ENCODE measurements at places on chromosomes 1 and 21.

GRCh38 chr1:220970311-220970710 lies 91.1 kb downstream of the HLX start:
- DNase-seq, result no peak

DNA sequence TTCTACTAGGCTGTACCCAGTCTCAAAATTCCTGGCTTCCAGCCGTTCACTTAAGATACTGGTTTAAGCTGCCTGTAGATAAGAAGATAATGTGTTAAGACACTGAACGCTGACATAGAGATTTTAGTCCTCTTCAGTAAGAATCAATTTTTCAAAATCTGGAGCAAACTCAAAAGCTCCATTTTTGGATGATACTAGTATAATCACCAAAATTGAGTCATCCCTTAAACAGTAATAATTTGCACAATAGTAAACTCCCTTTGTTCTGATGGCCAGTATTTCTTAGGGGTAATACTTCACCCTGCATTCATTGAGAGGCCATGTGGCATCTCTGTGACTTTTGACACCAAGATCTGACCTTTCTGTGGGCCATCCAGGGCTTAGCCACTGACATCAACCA lies 299.8 kb upstream of the USP25 start:
- no peak for DNase-seq

DNA sequence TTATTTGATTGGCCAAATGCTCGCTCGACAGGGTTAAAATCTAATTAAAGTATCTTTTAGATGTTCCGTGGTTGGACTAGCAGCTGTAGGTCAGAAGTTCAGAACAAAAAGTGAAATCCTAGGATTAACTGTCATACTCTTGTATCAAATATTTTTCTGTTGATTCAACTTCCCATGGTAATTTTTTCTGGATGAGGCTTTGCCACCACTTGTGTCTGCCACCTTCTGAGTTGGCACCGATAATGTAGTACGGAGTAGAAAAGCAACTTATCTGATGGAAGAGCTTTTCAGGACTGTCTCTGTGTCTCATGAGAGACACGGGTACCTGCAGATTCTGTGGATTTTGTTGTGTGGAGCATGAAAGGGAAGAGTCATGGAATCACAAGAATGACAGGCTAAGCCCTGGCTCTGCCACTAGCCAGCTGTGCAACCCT lies 44.6 kb upstream of the CNN3 start:
- no peak for DNase-seq

DNA sequence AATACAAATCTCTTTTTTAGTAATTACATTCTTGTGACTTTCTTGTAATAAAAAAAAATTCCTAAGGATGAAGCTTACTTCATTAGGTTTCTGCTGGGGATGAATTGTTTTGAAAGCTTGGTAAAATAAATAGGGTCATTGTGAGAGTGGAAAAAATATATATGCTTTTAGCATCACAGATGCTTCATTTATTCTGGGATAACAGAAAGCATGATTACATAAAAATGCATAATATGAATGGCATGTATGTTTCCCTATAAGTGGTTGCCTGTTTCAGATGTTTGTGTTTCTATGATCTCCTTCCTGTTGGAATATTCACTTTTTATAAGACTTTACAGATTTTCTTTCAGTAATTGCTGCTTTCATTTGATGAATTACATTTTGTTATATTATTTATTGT lies 42.3 kb downstream of the HMCN1 start:
- DNase-seq, result no peak

DNA sequence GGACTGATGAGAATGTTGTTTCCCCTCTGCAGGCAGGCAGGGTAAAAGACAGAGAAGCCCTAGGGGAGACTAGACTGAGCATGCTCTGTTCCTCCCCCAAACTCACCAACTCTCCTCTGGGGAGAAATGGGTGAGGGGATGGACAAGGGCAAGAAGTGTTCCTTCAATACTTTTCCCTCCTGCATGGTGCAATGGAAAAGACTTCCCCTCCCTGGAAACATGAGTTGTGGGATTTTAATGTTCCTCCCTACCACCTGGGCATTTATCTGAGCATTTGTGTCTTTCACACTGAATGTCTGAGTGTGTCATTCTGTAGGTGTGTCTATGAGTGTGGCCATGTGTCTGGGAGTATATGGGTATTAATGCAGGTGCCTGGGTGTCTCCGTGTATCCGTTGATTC lies 275.7 kb downstream of the C1orf94 start:
- no peak for DNase-seq

- DNase-seq, result peak; percentile 8
These were observed 130.5 kb downstream of the RHOU start for GRCh38 chr1:228865627-228866330.

- no peak for DNase-seq
These were observed 31.4 kb downstream of the RABGAP1L start for GRCh38 chr1:174190691-174191199.

DNA sequence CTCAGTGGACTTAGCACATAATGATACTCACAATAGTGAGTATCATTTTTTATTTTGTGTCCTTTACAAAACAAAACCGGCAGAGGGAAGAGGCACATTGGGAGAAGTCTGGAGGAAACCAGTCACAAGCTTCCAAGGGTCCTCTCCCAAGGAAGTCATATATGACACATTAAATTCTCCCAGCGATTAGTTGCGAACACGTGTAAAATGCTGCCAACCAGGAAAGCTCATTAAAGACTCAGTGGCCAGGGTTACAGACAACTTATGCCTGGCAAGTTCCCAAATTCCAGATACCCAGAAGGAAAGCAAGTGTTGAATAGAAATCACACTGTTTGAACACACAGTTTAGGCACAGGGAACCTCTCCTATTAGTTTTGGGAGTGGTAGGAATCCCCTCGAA lies 52.5 kb downstream of the TTC13 start:
- no peak for DNase-seq

DNA sequence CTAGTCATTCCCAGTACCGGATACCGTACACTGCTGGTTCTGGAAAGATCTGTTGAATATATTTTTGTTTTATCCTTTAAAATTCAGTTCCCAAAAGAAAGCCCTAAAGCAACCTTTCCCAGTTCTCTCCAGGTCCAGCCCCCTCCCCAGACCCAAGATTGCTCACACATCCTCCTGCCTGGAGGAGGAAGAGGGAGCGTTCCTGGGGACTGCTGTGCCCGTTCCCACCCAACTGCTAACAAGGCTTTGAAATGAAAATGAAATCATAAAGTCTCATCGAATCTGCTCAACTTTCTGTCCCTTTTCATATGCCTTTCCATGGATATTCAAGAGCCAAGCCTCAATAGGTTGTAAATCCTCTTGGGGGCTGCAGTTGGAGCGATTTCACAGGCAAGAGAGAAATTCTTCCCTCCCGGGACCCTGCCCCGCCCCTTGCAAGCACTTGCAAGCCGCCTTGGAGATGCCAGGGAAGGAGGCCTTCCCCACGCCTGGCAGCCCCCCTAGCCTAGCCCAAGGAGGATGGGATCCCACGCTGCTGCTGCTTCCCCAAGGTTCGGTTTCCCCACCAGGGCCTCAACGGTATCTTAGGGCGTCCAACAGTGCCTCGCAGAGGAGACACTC lies 113.2 kb upstream of the CACHD1 start:
- DNase-seq, result no peak

- DNase-seq, result no peak
These were observed 207.2 kb downstream of the ZC3H11B start for GRCh38 chr1:219405531-219406331.

DNA sequence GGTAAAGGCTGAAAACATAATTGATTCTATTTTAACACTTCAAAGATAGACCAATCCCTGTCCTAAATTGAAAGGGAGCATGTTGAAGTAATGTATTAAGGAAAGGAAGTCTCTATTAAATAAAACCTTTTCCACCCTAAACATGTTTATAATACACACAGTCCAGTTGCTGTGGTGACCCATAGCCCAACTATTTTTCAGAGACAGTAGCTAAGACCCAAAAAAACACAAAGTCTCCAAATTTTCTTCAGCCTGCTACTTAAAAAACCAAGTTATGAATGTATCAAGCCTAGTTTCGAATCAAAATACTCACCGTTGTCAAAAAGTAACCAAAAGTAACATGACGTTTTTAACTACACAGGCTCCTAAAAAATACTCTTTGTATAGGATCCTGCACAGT lies 1.6 kb downstream of the ELK4 start:
- DNase-seq, result peak; percentile 65

DNA sequence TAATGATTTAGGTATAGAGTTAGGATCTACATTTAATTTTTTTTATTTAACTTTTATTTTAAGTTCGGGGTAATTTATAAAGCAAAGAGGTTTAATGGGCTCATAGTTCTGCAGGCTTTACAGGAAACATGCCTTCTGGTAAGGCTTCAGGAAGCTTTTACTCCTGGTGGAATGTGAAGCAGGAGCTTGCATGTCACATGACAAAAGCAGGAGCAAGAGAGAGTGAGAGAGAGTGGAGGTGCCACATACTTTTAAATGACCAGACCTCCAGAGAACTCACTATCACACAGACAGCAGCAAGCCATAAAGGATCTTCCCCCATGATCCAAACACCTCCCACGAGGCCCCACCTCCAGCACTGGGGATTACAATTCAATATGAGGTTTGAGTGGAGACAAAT lies 17.6 kb upstream of the GBP2 start:
- no peak for DNase-seq

DNA sequence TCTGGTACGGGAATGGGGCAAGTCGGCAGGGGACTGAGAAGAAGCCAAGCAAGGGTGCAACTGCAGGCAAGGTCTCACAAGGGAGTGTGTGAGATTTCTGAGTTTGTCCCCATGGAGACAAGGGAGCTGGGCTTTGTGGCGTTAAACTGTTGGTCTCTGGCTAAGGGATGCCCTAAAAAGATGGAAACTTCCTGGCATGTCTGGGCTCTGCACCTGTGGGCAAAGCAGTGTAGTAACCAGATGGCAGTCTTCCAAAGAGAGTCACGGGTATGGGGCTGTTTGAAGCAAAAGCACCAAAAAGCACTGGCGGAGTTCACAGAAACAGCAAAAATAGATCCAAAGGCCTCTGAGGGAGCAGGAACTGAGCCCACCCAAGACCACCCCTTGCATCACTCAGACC lies 104.8 kb upstream of the SLC44A3 start:
- no peak for DNase-seq

- no peak for DNase-seq
These were observed 134.6 kb downstream of the TENT5C start for GRCh38 chr1:117740496-117740895.

DNA sequence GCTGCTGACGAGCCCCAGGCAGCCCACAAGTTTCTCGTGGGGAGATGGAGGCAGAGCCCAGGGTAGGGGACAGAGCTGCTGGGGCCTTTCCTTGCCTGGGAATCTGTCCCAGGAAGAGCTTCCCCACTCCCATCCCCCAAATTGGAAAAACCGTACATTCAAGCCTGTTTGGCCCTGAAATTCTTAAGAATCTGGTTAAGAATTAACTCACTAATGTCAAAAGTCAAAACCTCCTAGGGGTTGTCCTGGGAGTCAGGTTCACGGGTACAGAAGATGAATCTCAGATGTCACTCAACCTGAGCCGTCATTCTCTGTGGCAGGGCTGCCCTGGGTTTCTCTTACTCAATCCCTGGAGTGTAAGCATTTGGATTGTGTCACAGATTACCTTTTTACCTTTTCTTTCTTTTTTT lies 8.4 kb downstream of the C1orf115 start:
- no peak for DNase-seq

DNA sequence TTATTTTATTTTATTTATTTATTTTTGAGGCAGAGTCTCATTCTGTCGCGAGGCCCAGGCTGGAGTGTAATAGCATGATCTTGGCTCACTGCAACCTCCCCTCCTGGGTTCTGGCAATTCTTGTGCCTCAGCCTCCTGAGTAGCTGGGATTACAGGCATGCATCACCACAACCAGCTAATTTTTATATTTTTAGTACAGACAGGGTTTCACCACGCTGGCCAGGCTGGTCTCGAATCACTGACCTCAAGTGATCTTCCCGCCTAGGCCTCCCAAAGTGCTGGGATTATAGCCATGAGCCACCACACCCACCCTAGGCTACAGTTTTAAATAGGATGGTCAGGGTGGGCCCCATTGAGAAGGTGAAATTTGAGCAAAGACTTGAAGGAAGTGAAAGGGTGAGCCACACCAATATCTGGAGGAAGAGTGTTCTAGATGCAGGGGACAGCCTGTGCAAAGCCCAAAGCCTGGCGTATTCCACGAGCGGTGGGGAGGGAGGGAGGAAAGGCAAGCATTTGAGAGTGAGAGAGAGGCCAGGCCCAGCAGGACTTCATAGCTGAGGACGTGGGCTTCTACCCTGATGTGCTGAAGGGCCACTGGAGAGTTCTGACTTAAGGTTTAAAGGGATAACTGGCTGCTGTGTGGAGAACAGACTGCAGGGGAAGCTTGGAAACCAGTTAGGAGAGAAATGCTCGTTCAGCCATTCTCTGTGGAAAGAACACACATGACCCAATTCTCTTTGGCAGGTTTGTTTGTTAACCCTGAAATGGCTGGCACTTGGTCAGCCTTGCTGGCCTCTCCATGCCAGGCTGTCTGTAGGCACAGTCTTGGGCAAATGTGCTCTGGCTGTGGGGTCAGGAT lies 62.6 kb upstream of the FAM20B start:
- DNase-seq, result no peak

DNA sequence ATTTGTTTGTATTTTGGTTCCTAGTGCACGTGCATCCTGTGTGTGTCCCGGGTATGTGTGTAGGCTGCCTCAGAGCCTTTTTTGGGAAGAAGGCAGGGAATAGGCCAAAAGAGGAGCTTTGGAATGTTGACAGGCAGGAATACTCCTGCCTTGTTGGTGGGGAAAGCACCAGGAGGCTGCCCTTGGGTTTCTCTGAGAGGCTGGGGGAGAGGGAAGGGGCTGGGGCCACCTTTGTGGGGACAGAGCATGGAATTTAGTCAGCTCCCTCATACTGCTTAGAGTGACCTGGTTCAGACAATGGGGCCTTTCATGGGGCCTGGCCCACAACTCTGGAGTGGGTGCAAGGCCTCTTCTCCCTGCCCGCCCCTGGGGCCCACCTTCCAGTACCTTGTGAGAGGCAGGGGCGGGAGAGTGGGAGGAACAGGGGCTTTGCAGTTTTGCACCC lies 31.3 kb downstream of the ACOT11 start:
- DNase-seq, result no peak

Data from HT-29 (cell line).